Testis (tissue), 5 donors: ENCODE measurements at places on chromosomes 3 and 15. TPM values are rescaled to one million over a fixed set of nuclear protein-coding genes. Genes with fewer than 3 reads are reported as not detected.

NPHP3 gene
- total RNA-seq: 40.9 TPM

SOX14 gene
- not detected for total RNA-seq

ATP13A5 gene
- total RNA-seq: 0.16 TPM

DNA sequence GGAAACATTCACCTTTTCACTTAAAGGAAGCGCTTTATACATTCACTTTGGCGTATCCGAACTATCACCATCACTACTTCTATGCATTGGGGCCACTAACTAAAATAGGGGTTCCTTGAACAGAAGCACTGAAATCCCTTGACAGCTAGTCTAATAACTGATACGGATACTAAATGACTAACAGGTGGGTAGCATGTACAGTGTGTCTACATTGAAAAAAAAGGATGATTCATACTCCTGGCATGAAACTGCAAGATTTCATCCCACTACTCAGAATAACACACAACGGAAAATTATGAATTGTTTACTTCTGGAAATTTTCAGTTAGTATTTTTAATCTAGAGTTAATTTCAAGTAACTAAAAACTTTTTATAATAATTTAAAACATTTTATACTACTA is 96.7 kb downstream of the SMARCC1 start:
- no peaks in the 10 kb centered on the region for H3K4me1 ChIP-seq
- no peaks in the 10 kb centered on the region for H3K36me3 ChIP-seq
- no peak overlapping the region for H3K27ac ChIP-seq
- no peaks in the 10 kb centered on the region for H3K27me3 ChIP-seq
- no peak overlapping the region for H3K4me3 ChIP-seq
- DNase-seq: no peak

DNA sequence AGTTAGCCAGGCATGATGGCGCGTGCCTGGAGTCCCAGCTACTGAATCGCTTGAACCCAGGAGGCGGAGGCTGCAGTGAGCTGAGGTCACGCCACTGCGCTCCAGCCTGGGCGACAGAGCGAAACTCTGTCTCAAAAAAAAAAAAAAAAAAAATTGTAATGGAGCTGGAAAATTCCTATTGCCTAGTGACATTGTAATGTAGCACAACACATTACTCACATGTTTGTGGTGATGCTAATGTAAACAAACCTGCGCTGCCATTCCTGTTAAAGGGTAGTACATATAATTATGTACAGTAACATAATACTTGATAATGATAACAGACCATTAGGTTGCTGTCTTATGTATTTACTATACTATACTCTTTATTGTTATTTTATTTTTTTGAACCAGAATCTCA is 39.1 kb downstream of the KNL1 start:
- no peaks in the 10 kb centered on the region for H3K27me3 ChIP-seq
- H3K4me1 ChIP-seq: no peaks in the 10 kb centered on the region
- no peak for DNase-seq
- H3K27ac ChIP-seq: no peak overlapping the region
